Left renal cortex interstitium (tissue), 4 donors: ENCODE measurements at places on chromosomes 3 and 15.

DNA sequence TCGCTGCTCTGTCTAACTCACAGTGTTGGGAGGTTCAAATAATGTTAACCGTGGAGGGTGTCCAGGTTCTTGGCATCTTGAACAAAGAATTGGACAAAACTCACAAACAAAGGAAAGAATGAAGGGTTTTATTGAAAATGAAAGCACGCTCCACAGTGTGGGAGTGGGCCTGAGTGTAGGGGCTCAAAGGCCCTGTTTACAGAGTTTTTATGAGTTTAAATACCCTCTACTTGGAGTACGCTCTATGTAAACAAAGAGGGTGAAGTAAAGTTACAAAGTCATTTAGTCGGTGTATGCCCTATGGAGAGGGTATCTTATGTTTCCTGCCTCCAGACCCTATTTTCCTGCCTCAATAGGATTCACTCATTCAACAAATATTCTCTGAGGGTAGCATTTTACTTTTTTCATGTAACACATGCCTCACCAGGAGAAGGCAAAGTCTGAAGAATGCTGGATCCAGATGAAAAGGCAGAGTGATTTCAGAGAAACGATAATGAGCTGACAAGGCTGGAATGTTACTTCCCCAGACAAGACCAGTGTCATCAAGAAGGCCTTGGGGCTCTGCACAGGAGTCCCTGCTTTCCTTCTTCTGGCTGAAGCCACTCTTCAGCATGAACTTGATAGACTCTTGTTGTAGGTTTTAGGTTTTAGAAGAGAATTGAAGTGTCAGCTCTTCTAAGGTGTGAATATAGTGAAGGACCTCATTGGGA, 163.6 kb downstream of the FAM43A start:
- no peak for DNase-seq

DNA sequence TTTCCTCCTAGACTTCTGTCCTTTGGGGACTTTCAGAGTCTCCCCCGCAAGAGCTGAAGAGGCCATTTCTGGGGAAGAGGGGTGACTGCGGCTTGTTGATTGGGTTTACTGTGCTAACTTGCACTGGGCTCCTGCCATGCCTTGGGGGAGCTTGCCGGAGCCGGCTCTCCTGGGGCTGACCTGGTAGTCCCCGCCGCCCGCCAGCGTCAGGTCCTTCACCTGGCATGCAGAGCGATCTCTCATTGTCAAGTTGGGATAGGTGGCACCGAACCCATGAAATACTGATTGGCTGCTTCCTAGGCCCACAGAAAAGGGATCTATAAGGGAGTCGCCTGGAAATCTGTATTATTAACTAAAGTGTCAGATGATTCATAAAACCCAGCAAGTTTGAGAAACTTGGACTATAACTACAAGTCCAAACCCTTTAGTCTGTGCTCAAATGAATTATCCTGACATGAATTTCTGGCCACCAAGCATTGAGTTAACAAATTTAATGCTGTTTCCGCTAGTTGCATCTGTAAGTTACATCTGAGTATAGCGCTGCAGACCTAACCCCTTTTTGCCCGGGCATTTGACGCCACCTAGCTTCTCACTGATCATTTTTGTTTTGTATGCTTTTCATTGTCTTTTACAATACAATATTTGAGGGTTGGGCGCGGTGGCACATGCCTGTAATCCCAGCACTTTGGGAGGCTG, 607 bp upstream of the IMP3 start:
- no peak for DNase-seq

- no peak for DNase-seq
Measured at GRCh38 chr3:132083583-132084279, 48.9 kb upstream of the CPNE4 start.

DNA sequence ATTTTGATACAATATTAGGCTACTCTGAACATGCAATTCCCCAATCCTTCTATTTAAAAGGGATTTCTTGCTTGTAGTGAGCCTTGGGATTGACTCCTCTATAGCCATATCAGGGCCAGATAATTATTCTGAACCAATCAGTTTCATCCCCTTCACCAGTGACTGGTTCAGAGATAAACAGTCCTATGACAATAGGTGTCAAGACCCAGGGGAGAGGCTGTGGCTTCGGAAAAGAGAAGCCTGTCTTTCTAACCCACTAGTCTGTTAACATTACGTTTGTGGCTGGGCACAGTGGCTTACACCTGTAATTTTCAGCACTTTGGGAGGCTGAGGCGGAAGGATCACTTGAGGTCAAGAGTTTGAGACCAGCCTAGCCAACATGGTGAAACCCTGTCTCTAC, 6.2 kb upstream of the ISLR2 start:
- DNase-seq: no peak
